Small intestine (tissue), 16 donors: ENCODE measurements at places on chromosomes 2 and 18.

DNA sequence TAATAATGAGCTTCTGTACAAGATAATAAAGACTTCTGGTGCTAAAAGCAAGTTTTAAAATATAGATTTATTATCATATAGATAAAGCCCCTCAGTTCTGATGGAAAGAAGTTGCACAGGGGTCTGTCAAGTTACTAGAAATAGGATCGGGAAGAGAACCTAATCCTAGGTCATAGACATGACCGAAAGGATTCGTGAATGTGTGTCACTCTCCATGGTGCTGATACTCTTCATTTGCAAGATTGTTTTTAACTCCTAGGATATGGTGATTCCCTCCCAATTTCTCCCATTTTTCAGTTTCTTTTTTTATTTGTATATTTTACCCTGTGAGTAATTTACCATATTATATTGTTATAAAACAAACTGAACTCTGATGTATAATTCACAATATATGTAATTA, 58.9 kb upstream of the CTNNA2 start:
- no peak for DNase-seq

DNA sequence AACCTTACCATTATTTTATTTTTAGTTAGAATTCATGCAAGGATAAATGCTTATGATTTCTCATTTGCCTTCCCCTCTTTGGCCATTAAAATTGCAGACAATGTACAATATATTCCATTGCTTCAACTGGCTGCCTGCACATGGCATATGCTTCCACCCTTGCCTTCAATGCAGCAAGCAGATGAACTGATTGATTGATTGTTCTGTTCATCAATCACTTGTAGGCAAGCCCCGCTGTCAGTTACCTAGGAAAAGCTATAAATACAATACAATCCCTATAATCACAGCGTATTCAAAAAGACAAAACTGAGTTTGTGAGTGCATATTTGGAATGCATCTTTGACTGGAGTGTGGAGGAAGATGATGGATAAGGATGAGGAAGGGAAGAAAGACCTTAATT, 73.6 kb upstream of the CAVIN2 start:
- DNase-seq = no peak

DNA sequence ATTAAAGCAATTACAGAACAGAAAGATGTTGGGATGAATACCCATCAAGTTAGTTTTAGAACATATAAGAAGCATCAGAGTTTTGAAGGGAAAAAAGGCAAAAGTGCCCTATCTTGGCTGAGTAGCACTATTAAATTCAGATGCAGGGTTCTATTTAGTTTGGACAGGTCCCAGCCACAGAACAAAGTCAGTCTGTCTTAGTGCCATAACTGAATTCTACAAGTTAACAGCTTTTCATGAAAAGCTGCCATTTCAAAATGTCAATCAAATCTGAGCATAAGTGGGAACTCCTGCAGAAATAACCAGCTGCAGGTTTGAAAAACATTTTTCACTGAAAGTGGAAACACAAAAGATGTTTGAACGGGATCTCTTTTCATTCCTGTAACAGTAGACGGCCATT, 160.4 kb downstream of the SRBD1 start:
- no peak for DNase-seq

DNA sequence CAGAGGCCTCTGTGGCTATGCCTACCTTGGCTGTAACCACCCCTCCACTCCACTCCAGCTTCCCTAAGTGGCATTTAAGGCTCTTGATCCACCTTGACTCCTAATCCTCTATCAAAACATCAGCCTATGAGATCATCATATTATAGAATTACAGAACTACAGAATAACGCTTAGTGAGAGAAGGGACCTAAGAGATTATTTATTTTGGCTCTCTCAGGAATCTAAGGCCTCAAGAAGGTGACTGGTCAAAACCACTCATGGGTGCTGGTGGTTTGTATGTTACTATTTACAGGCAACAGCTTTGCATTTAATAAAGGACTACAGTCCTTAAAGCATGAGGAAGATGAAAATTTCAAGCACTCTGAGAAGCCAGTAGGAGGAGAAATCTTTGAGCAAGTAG, 118.8 kb downstream of the FSHR start:
- no peak for DNase-seq

DNA sequence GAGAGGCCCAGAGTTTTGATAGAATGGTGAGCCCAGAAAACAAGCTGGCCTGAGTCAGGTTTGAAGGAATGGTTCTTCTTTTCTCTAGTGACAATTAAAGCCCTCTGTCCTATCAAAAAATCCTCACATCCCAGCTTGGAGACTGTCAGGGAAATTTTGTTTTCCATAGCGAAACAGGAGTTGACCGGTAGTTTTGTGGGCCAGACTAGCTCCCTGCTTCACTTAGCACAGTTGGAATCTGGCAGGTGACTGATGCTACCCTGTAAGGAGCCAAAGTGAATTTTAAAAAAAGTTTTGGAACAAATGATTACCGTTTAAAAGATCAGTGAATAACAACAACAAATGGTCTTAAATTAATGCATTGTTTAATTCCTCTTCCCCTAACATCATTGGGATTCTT, 6.7 kb downstream of the NAB1 start:
- DNase-seq = no peak

- no peak for DNase-seq
These were observed 22.9 kb downstream of the ATOH8 start for GRCh38 chr2:85776672-85777071.

DNA sequence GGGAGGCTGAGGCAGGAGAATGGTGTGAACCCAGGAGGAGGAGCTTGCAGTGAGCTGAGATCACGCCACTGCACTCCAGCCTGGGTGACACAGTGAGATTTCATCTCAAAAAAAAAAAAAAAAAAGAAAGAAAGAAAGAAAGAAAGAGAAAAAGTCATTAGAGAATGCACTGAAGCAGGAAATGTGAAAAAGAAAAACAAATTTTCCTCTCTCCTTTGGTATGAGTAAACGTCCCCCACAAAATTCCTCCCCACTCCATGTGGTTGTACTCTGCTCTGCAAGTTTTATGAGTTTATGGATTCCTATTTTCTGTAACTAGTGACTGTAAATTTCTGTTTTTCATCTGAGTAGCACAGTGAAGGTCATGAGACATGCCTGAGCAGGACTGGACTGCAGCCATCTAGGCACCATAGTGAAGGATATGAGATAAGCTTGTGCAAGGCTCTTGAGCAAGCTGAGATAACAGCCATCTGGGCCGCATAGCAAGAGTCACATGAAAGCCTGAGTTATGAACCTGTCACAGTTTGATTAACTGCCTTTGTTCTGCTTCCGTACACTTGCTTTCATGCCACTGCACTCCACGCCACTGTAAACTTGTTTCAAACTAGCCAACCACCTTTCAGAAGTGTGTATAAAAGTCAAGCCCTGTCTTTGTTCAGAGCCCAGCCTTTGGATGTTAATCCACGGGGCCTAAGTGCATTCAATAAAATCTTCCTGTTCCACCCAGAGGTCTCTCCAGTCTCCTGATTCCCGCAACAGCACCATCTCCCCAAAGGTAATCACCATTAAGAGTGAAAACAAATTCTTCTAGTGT, 50.2 kb downstream of the SKA1 start:
- peak; percentile 76 for DNase-seq

GRCh38 chr2:48362515-48362914, 167.4 kb upstream of the STON1 start:
- DNase-seq = no peak

DNA sequence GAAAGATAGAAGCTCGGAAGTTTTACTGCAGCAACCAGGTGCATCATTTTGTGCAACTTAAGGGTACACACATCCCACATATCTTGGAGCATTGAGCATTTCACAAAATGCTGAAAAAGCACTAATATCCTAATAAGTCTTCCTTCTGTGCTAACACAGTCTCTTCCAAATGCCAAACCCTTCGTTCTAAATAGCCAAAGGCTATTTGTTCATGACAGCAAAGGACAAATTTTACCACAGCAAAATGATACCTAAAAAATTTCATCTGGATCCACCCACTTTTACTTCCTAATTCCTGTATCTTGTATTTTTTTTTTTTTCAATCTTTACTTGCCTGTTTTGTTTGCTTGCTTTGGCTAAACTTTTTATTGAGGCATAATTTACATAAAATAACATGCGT, 435.0 kb downstream of the RND3 start:
- DNase-seq = no peak

- DNase-seq = no peak
These were observed 38.4 kb downstream of the LAMA1 start for GRCh38 chr18:7079231-7079630.
